ENCODE measurements at places on chromosomes 7 and 10.

GRCh38 chr7:106603346-106603745 lies 57.6 kb downstream of the CCDC71L start:
- DNase-seq: no peak

DNA sequence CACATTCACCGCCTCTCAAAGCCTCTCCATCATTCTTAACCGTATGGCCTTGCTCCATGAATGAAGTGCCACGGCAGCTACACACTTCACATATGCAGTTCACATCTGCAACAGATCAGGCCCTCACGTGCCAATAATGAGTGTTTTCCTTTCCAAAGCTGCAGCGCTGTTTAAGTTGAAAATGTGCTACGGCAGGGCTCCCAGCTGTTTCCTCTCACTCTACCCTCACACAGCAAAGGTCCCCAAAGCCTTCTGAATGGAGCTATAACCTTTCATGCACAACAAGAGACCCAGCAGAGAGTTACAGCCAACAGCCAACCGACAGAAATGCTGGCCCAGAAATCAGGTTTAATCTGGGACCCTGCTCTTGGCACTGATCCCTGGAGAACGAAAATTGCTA lies 236.1 kb downstream of the ELMO1 start:
- no peak for DNase-seq

DNA sequence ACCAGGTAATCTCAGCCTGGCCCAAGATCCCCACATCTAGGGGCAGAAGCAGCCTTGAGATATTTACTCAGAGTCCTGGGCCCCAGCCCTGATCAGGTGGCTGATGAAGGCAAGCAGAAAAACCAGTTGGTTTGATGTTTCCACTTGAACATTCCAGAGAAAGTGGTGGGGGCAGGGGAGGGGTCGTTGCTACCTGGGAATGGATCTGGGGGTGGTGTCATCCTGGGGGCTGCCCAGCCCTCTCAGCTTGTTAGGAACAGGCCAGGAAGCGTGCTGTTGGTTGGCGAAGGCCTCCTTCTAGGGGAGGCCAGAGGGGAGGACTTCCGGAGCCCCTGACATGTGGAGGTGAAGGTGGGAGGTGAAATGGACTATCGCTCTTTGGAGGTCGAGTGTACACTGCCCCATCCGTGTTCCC lies 3.7 kb upstream of the ABHD11 start:
- no peak for DNase-seq

DNA sequence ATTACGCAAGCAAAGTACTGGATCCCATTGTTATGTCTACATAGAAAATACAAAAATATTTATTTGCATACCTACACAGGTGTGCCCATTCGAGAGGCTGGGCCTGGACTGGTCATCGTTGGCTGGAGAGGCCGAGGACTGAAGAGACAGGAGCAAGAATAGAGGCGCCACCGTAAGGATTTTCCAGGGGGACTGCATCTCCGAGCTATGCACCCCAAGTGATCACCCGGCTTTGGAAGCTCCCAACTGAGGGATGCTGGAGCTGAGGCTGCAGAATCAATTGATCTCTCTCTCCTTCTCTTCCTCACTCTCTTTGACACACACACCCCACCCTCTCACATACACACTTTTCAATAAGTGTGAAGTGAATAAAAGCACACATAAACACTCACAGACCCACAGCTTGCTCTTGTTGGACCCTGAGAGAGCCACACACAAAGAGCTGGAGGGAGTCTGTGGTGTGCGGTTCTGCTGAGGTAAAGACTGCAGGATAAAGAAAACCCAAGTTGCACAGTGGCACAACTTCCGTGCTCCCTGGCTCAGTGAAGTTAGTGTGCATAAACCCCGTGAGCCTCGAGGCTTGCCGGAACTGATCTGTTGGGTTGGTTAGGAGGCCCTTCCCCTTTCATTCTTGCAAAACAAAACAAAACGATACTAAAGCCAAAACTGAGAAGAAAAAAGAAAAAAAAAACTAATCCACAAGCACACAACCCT lies at the start of gene AOAH:
Gene AOAH (minus strand): TSS at position 544 of the 714 bp plus-strand sequence. CDS start 346 bp downstream, at position 198.
- DNase-seq: no peak

DNA sequence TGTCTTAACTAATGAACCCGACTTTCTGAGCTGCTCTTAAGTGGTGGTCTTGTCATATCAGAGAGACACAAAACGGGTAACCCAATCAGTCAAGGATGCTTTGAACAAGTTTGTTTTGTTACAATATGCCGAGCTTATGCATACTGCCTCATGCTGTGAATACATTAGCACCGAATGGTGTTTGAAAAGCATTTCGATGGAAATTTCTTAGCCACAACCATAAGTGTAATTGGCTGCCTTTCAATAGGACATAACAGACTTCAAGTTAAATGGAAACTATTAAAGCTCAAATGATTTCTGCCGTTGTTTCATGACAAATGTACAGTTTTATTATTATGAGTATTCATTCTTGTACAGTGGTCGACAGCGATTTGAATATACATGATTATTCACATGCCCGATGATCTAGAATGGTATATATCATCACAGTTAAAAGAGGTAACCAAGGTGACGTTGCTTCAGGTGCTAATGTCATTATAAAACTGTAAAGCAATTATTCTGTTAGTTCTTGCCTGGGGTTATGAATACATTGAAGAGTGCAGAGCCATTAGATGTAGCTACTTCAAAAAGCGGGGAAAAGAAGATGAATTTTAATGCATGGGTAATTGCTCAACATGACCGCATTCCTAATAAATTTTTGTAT lies 118.8 kb downstream of the EBF3 start:
- DNase-seq: no peak

DNA sequence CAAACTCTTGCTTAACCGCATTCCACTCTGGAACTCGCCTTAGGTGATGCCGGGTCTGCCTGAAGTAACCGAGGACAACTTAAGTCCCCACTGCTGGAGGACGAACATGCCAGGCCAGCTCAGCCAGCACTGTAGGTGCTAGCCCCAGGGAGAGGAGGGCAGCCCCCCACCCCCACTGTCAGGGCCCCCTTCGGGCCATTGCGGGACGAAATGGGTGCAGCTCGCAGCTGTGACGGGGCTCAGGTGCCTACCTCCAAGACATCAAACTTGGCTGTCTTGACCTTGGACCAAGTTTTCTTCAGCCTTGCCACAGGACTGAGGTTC lies 60.4 kb downstream of the CSGALNACT2 start:
- no peak for DNase-seq

DNA sequence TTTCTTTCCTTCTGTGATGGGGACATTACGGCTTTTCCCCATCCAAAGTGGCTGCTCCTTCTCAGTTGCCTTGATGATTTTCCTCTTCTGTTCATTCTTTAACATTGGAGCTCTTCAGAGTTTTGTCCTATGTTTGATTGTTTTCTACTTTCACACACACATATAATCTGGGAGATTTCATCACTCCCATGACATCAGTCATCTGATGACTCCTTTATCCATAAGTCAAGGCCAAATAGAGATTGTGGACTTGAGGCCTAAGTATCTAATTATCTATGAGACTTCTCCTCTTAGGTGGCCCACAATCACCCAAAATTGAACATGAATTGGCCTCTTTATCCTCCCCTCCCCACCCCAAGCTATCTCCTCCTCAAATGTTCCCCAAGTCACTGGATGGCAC lies 5.3 kb upstream of the COL1A2 start:
- DNase-seq: no peak

- no peak for DNase-seq
These were observed 117.4 kb upstream of the POM121L12 start for GRCh38 chr7:52917982-52918578.

GRCh38 chr7:120677535-120677934 lies 180.4 kb downstream of the TSPAN12 start:
- no peak for DNase-seq

GRCh38 chr7:78620920-78621319 lies 822.3 kb downstream of the PHTF2 start:
- no peak for DNase-seq

- no peak for DNase-seq
These were observed 10.0 kb upstream of the TLX1 start for GRCh38 chr10:101120884-101121653.

- no peak for DNase-seq
These were observed 6.0 kb upstream of the ZDHHC4 start for GRCh38 chr7:6571160-6571779.

DNA sequence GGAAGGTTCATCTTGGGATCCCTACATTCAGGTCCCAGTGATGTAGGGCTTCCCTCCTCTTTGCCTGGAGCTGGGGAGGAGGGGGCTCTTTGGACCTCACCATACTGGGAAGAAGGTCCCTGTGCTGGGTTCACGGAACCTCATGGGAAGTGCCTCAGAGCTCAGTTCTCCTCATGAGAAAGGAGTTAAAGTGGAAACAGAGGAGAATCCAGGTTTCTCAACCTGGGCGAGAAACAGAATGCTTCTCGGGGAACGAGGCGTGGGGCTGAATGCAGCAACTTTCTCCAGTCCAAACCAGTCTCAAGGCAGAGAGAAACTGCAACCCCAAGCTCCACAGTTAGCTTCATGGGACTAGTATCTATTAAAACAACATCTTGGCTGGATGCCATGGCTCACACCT lies 382.7 kb upstream of the FOXK1 start:
- no peak for DNase-seq

GRCh38 chr7:159061209-159061608 lies 83.5 kb downstream of the VIPR2 start:
- DNase-seq: no peak

GRCh38 chr10:103692952-103693811 lies 162.2 kb downstream of the SH3PXD2A start:
- no peak for DNase-seq

- DNase-seq: no peak
These were observed 108.3 kb upstream of the FEZF1 start for GRCh38 chr7:122412883-122413282.

- DNase-seq: no peak
These were observed 51.1 kb upstream of the OPN4 start for GRCh38 chr10:86603256-86603655.

DNA sequence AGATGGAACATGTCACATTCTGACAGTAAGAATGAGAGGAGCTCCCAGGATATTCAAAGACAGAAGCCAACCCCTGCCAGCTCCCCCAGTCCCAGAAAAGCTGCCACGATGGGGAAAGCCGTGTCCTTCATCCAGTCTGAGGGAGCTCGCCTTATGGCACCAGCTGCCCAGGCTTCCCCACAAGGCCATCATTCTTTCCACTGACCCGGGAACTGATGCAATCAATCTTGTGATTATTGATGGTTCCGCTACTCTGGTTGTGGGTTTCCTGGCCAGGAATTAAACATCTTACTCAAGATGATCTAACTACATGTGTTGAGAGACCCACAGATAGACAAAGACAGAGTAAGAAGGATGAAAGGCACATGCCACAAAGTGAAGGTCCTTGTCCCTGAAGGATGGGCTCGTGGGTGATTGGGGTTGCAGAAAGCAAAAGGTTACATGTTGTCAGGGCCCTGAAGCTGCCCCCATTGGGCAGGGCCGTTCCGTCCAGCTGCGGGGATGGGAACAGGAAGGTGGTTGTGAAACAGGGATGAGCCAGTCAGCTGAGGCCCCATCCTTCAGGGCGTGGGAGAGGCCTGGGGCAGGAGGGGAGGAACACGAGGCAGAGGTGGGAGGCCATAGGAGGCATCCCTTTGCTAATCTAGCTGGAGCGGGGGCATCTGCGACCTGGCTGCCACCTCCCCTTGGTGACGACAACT lies 127.6 kb downstream of the OAT start:
- no peak for DNase-seq

DNA sequence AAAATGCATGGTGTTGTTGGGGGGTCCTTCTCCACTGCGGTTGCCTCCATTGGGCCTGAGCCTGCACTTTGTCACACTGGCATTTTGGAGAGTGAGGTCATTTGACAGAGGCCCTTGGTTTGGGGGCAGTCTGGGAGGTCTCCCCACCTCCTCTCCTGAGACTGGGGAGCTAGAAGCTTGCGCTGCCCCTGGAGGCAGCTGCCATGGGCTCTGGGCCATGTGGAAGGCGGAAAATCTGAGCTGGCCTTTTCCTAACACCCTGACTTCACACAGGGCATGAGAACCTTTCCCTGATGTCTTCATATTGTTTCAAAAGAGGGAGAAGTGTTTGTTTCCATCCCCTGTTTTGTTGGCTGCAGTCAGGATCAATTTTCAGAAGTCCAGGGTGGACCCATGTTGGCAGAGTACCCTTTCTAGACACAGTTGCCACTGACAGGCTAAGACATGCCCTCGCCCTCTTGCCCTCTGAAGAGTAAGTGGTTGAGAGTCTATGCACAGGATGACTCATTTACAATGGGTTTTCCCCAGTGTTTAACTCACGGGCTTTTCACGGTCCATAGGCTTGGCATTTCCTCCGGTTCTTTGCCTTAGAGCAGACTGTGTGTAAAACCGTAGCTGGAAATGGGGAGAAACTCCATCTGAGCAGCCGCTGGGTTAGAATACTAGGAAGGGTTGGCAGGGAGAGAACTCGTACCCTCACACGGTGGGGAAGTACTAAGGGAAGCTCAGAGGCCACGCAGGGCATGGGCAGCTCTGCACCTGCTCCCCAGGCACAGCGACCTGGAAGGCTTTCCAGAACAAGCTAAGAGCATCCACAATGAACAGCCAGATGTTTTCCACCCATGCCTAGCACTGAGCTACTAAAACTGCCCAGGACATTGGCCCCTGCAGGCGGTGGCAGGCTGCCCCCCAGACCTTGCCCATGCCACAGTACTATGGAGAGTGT lies 655.0 kb downstream of the SDK1 start:
- no peak for DNase-seq

GRCh38 chr7:76196786-76197185 lies 4.9 kb upstream of the SRRM3 start:
- no peak for DNase-seq

GRCh38 chr7:1924258-1924817 lies 254.3 kb downstream of the ELFN1 start:
- no peak for DNase-seq

DNA sequence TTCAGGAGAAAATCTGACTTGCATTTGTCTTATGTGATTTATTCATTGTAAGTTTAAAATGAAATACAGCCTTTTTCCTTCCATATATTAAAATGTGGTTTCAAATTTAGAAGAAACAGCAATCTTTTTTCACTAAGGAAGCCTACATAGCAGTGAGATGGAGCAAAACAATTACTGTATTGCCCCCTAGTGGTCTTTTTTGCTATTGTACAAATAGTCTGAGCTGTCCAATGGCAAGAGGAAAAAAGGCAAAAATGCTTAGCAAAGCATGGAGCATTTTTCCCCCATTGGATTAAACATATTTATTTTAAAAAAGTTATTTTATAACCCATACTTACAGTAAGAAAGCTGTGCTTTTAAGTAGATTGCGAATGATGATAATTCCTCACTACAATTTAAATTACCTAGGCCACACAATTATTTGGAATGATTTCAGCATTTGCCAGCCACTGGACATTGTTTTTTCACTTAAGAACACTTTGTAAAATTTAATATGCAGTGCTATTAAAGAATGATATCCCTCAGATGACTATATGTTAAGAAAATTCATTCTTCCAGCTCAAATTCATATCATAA lies 119.5 kb downstream of the CPED1 start:
- peak; percentile 50 for DNase-seq

DNA sequence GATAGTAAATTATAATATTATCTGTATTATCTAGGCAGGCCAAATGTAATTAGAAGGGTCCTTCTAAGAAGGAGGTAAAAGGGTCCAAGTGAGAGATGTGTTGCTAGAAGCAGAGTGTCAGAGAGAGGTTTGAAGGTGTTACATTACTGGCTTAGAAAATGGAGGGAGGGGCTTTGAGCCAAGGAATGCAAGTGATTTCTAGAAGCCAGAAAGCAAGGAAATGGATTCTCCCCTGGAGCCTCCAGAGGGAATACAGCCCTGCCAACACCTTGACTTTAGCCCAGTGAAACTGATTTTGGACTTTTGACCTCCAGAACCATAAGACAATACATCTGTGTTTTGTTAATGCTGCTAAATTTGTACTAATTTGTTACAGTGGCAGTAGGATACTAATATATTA lies 97.9 kb upstream of the IL6 start:
- DNase-seq: no peak

All from NCI-H187 treated with DMSO at 0.1 percent for 48 hours (cell line).